H1 (cell line): ENCODE measurements at places on chromosomes 6 and 20. TPM values are rescaled to one million over a fixed set of nuclear protein-coding genes. Genes with fewer than 3 reads are reported as not detected.

DNA sequence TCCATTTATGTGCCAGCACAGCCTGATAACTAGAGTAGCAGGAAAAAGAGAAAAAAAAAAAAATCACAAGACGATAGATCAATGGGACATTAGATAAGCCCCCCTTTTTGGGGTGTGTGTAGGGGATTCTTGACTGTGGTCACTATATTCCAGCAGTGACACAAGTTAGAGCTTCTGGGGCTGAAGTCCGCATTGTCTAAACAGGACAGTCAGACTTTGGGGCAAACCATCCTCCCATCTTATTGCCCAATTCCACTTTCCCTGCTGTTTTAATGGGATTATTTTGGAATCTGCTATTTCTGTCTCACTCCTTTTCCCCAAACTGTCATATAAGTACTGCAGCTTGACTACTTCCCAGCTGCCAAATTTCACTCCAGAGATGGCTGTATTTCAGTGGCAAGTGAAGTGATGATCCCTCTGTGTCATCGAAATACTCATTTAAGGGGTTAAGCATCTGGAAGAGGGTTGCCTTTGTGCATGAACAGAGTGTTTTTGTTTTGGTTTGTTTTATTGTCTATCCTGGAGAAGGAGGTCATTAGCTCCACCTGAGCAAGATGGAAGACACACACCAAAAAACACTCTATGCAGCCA is 182.5 kb downstream of the ATXN1 start:
- no peaks in the 10 kb centered on the region for H3K36me3 ChIP-seq
- no peak overlapping the region for H3K27ac ChIP-seq
- no peak overlapping the region for H3K4me3 ChIP-seq
- no peaks in the 10 kb centered on the region for H3K4me1 ChIP-seq
- H3K27me3 ChIP-seq: no peaks in the 10 kb centered on the region

GRCh38 chr20:50338479-50339391 is 148.1 kb downstream of the CEBPB start:
- no peaks in the 10 kb centered on the region for H3K36me3 ChIP-seq
- no peaks in the 10 kb centered on the region; the same call in 1 of the 2 replicates for H3K27me3 ChIP-seq
- no peak overlapping the region for H3K27ac ChIP-seq
- DNase-seq: no peak
- H3K4me1 ChIP-seq: 0 out of 2 replicates have a peak, but pooled peaks cover 2% of the 10 kb centered on the region

GRCh38 chr6:38016824-38017223 is 197.3 kb downstream of the ZFAND3 start:
- no peaks in the 10 kb centered on the region for H3K36me3 ChIP-seq
- no peak overlapping the region for H3K4me3 ChIP-seq
- no peak overlapping the region for H3K27ac ChIP-seq
- no peak for DNase-seq
- no peaks in the 10 kb centered on the region for H3K4me1 ChIP-seq
- no peaks in the 10 kb centered on the region for H3K27me3 ChIP-seq

- no peak overlapping the region for H3K27ac ChIP-seq
- H3K4me1 ChIP-seq: no peaks in the 10 kb centered on the region
- H3K27me3 ChIP-seq: no peaks in the 10 kb centered on the region
Measured at GRCh38 chr6:107547451-107547840, 57.5 kb downstream of the SOBP start.

DNA sequence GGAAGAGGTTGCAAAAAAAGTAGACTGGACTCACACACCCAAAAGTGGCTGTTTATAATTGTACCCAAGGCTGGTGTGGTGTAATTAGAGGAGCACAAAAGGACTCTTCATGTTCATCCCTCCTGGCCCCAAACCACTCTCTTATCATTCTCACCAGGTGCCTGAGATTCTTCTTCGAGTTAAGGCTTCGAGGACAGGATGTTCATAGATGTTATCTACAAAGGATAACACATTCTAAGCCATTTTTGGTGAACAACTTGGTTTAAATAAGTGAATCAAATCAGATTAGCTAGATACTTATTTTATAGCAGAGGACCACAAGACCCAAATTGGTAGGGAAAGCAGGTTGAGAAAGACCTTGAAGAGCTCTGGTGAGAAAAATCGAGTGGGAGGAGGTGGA is 73.1 kb upstream of the SUPT3H start:
- no peaks in the 10 kb centered on the region for H3K27me3 ChIP-seq
- no peak overlapping the region for H3K4me3 ChIP-seq
- peaks cover 3% of the 10 kb centered on the region; the same call in 1 of the 2 replicates for H3K4me1 ChIP-seq
- H3K27ac ChIP-seq: no peak overlapping the region
- no peak for DNase-seq

DNA sequence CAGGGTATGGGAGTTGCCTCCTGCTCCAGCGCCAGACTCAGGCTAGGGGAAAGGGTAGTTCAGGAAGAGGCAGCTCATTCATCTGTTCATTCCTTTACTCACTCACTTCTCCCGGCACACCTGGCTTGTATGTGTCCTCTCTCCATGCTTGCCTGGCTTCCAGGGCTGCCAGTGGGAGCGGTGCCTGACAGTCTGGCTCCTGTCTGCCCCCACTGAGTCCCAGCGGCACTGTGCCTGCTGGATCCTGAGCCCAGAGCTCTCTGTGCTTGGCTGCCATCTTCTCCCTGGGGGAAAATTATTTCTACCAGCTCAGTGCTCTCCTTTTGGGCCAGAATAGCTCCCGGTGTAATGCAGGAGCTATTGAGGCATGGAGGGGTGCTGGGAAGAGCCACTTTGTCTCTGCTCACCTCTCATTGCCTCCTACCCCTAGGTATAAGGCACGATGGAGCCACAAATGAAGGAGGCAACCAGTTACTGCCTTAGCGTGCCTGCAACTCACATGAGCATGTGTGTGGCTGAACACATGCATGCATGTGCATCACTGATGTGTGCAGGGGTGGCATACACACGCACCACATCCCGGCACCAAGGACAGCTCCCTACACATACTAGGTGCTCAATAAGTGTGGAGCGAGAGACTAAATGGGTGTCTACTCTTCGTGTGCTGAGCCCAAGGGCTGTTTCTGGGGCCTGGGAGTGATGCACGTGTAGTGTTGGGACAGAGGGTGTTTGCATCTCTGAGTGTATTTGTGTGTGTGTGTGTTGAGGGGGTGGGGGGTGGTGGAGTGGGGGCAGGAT is 46.6 kb downstream of the CDH22 start:
- DNase-seq: no peak
- H3K4me1 ChIP-seq: no peaks in the 10 kb centered on the region
- no peak overlapping the region for H3K27ac ChIP-seq
- no peaks in the 10 kb centered on the region for H3K27me3 ChIP-seq

DNA sequence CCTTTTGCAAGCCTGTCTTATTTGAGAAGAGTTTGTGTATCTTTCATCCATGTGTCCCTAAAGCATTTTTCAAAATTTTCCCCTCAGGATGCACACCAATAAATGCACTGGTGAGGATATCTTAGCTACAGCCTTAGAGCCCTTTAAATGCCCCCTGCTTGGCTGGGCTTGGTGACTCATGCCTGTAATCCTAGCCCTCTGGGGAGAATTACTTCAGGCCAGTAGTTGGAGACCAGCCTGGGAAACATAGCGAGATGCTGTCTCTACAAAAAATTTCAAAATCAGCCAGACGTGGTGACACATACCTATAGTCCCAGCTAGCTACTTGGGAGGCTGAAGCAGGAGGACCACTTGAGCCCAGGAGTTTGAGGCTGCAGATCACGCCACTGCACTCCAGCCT is 33.8 kb upstream of the PLCB4 start:
- no peaks in the 10 kb centered on the region for H3K4me1 ChIP-seq
- DNase-seq: no peak
- no peaks in the 10 kb centered on the region for H3K27me3 ChIP-seq
- no peak overlapping the region for H3K4me3 ChIP-seq

DNA sequence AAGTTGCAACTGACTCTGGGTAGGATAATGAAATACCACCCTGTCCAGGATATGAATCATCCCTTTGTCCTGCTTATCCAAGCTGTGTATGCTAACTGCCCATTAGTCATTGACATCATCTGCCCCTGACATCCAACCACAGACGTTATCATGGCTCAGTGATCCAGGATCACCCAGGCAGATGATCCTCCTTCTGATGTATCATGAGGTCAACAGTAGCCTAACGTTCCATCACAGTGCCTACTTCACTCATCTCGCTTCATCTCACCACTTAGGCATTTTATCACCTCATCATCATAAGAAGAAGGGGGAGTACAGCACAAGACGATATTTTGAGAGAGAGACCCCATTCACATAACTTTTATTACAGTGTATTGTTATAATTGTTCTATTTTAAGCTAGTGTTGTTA is 13.4 kb upstream of the BTN3A2 start:
- no peak overlapping the region for H3K27ac ChIP-seq
- no peak overlapping the region for H3K4me3 ChIP-seq
- H3K36me3 ChIP-seq: no peaks in the 10 kb centered on the region
- no peak for DNase-seq

DNA sequence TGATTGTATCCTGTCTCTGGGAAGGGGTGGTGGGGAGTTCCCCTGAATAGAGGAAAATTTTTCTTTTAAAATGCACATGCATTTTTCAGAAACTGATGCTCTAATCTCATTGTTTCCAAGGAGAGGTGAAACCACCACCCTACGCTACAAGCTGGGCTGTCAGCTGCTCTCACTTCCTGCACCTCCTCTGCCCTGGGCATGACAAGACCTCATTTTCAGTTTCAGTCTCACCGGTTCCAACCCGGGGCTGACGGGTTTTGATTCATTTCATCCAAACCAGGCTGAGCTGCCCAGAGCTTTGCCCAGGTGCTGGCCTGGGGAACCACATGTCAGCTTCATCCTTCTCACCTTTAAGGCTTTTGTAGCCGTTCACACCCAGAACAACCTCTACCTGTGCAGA is 99.7 kb downstream of the EYA2 start:
- H3K4me1 ChIP-seq: peaks cover 33% of the 10 kb centered on the region
- H3K27ac ChIP-seq: no peak overlapping the region
- DNase-seq: no peak
- H3K36me3 ChIP-seq: no peaks in the 10 kb centered on the region
- H3K4me3 ChIP-seq: no peak overlapping the region

GRCh38 chr6:144292372-144292771 is 7.2 kb downstream of the UTRN start:
- no peak for DNase-seq
- peaks cover 34% of the 10 kb centered on the region for H3K36me3 ChIP-seq
- no peaks in the 10 kb centered on the region for H3K4me1 ChIP-seq
- no peak overlapping the region for H3K4me3 ChIP-seq
- H3K27me3 ChIP-seq: no peaks in the 10 kb centered on the region; the same call in 1 of the 2 replicates

GRCh38 chr6:104252276-104252675 is 607.4 kb downstream of the HACE1 start:
- H3K4me1 ChIP-seq: no peaks in the 10 kb centered on the region
- no peaks in the 10 kb centered on the region for H3K27me3 ChIP-seq
- no peak overlapping the region for H3K4me3 ChIP-seq
- H3K27ac ChIP-seq: no peak overlapping the region
- no peaks in the 10 kb centered on the region for H3K36me3 ChIP-seq

DNA sequence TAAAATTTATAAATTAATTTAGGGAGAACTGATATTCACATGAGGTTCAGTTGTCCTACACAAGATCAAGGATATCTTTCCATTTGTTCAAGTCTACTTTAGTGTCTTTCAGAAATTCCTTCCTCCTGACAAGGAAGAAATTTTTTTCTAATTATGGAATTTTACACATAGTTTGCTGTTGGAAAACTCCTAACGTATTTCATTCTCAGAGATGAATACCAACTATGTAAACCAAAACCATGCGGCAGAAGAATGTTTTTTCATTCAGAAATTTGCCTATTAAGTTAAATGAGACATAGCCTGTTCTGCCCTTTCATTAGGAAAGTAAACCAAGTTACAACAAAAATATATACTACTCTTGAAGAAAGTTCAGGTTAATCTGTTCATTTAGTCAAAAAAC is 111.2 kb upstream of the PRDM1 start:
- no peak for DNase-seq
- no peaks in the 10 kb centered on the region for H3K27me3 ChIP-seq
- no peaks in the 10 kb centered on the region for H3K36me3 ChIP-seq

- H3K36me3 ChIP-seq: no peaks in the 10 kb centered on the region
- no peak for DNase-seq
Measured at GRCh38 chr6:46528961-46529750, 37.9 kb upstream of the RCAN2 start.

DNA sequence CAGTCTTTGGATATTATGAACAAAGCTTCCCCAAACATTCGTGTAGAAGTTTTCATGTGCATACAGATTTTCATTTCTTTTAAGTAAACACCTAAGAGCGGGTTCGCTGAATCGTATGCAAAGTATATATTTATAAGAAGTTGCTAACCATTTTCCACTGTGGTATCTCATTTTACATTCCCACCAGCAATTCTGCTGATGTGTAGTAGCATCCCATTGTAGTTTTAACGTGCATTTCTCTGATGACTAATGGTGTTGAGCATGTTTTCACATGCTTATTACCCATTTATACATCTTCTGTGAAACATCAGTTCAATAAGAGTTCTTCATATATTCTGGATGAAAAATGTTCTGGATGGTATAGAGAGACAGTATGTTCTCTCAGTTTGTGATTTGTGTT is 97.4 kb downstream of the IYD start:
- no peak overlapping the region for H3K4me3 ChIP-seq
- H3K27ac ChIP-seq: no peak overlapping the region
- DNase-seq: no peak
- H3K36me3 ChIP-seq: no peaks in the 10 kb centered on the region
- no peaks in the 10 kb centered on the region for H3K4me1 ChIP-seq

DNA sequence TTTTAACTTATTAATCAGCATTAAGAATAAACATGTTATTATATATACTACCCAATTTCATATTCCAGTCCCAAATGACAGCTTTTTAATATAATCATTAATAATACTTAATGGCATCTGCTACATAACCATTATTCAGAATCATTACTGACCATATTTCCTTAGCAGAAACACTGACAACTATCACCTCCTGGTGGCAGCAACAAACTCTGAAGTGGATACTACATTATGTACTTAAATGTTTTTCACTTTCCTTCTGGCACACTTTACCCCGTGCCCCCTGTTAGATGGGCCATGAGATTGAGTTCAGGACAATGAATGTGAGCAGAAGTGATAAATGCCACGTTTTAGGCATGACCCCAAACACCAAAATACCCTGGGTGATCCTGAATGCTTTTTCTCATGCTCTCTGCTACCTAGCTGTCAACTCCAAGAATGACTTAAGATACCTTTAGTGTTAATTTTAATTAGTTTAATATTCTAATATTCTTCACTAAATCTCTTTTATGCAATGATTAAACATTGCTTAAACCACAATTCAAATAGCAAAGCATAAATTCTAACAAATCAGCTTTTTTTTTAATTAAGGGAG is 77.1 kb downstream of the LMBRD1 start:
- no peak for DNase-seq
- H3K27ac ChIP-seq: no peak overlapping the region
- H3K36me3 ChIP-seq: no peaks in the 10 kb centered on the region
- no peaks in the 10 kb centered on the region for H3K4me1 ChIP-seq

GRCh38 chr6:68642977-68643376 is 7.9 kb downstream of the ADGRB3 start:
- H3K4me3 ChIP-seq: no peak overlapping the region
- no peak overlapping the region for H3K27ac ChIP-seq
- no peak for DNase-seq
- H3K4me1 ChIP-seq: peaks cover 11% of the 10 kb centered on the region

- H3K4me3 ChIP-seq: no peak overlapping the region
- H3K27ac ChIP-seq: no peak overlapping the region
- DNase-seq: no peak
- H3K4me1 ChIP-seq: peaks cover 9% of the 10 kb centered on the region
Measured at GRCh38 chr20:51423290-51423667, 119.2 kb downstream of the NFATC2 start.

Gene GGTLC1
- not detected in 2 replicates for total RNA-seq

Gene GTSF1L
- not detected in 2 replicates for total RNA-seq

Gene TTK
- total RNA-seq: 62.2 and 63.2 TPM in 2 replicates

Gene FAM50B
- total RNA-seq: 3.1 and 3.8 TPM in 2 replicates

Gene ASIP
- not detected in 2 replicates for total RNA-seq

Gene MDN1
- total RNA-seq: 175 and 179 TPM in 2 replicates

Gene ELOVL2
- total RNA-seq: 0.69 and 0.89 TPM in 2 replicates

Gene EPHA7
- 6.1 and 6.8 TPM in 2 replicates for total RNA-seq
